ENCODE measurements at places on chromosomes 4 and X.

GRCh38 chr4:41644288-41644914 is 104.1 kb downstream of the PHOX2B start:
- DNase-seq, result no peak

- DNase-seq, result no peak
Observed at GRCh38 chr4:98688411-98689290, 30.2 kb upstream of the TSPAN5 start.

GRCh38 chrX:7972586-7972985 is 45.4 kb upstream of the PNPLA4 start:
- DNase-seq, result no peak

- no peak for DNase-seq
Observed at GRCh38 chrX:23870041-23870440, 37.7 kb downstream of the APOO start.

GRCh38 chr4:145523117-145523516 is 41.5 kb downstream of the SMAD1 start:
- DNase-seq, result no peak

DNA sequence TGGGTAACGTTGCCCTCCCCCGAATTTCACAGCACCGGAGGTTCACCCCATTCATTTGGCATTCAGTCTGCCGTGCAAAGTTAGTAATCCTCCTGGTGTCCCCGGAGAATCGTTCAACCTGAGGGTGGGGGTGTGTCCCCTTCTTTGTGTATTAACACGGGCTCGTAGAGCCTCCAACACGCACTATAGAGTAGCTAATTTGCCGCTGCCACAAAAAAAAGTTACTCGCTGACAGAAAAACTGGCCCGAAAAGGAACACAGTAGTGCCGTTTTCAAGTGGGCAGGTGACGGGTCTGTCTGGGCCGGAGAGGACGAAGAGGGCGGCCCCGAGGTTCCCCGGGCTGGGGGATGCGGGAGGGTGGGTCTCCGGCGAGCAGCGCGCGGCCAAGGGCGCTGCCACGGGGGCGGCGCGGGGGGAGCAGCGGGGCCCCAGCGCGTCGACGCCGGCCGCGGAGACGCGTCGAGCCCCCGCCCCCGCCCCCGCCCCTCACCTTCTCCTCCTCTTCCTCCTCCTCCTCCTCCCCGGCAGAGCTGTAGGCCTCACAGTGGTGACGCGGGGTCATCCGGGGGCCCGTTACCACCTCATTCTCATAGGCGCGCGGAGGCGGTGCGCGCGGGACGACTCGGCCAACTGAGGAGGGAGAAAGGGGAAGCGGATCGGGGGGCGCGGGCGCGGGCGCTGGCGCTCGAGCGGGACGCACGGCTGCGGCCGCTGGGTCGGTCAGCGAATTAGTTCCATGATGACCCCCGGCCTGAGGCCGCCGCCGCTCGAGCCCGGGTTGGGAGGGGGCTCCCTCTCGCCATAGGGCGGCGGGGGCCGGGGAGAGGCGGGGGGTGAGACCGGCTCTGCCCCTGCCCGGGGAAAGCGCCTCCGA is 571 bp downstream of the CCNI start:
- DNase-seq, result peak; percentile 59

- DNase-seq, result no peak
Observed at GRCh38 chr4:32000846-32001488, 1280.8 kb downstream of the PCDH7 start.
